ENCODE measurements at places on chromosomes 13 and 19.

- peak; percentile 40 for DNase-seq
Observed at GRCh38 chr19:58553799-58554493, 959 bp downstream of the CHMP2A start.

DNA sequence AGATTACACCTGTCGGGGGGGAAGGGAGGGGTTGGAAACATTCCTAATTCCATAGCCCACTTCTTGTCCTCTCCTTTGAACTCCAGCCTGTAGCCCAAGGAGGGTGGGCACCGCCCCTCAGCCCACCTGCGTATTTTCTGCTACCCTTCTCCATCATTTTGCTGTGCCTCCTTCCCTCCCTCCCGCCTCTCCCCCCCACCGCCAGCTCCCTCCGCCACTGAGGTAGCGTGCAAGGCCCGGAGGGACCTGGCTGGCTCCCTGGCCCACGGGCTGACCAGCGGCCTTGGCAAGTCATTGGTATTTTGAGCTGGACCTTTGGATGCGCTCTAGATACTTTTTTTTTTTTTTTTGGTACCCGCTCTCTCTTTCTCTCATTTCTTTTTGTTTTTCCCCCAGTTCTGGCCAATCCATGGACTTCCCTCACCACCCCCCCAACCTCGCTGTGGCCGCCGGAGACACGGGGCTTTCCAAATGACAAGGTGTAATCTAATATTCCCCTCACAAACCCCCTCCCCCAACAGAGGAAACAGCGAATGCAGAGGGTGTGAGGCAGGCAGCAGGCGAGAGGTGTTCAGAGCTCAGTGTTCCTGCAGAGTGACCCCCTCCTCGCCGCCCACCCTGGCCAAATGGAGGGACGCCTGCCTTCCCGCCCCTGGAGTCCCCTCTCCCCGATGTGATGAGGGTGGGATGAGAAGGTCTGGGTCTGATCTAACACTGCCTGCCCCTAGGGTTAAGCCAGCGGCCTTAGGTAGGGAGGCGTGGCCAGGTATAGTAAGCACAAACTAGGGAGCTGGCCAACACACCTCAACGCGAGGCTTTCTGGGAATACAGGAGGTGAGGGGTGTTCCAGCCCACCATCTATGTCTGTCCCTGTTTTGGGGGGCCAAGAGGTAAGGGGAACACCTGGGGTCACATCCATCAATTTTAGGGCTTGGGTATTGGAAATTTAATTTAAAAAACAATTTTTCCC, 89.2 kb downstream of the PTPRS start:
- no peak for DNase-seq

DNA sequence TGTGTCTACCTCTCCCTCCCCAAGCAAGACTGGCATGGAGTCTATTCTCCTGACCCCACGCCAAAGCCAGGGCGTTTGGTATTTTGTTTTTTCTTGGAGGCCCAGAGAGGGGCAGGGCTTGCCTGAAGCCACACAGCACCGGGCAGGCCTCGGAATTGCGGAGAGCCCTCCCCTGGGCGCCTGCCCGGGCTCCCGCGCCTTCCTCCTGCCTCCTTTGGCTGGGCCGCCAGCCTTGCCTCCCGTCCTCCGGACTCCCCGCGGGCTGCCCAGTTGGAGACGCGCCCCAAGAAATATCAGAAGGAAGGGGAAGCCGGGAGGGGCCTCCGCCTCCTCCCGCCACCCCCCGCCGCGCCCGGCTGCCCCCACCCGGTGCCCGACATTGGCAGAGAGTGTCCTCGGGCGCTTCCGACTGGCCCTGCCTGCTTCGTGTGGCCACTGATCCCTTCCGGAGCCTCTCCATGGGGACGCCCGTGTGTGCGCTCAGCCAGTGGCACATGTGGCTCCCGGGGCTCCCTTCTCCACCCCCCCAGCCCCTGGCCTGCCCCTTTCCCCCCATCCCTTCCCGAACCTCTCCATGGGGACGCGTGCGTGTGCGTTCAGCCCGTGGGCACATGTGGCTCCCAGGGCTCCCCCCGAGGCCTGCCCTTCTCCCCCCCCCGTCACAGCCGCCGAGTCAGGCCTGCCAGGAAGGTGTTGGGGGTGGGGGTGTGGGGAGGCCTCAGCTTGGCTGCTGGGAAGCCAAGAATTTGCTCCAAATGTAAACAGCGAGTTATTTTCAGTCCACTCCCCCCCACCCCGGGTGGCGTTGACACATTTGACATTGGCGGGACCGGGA, 37.3 kb downstream of the NFIC start:
- peak; percentile 81 for DNase-seq

DNA sequence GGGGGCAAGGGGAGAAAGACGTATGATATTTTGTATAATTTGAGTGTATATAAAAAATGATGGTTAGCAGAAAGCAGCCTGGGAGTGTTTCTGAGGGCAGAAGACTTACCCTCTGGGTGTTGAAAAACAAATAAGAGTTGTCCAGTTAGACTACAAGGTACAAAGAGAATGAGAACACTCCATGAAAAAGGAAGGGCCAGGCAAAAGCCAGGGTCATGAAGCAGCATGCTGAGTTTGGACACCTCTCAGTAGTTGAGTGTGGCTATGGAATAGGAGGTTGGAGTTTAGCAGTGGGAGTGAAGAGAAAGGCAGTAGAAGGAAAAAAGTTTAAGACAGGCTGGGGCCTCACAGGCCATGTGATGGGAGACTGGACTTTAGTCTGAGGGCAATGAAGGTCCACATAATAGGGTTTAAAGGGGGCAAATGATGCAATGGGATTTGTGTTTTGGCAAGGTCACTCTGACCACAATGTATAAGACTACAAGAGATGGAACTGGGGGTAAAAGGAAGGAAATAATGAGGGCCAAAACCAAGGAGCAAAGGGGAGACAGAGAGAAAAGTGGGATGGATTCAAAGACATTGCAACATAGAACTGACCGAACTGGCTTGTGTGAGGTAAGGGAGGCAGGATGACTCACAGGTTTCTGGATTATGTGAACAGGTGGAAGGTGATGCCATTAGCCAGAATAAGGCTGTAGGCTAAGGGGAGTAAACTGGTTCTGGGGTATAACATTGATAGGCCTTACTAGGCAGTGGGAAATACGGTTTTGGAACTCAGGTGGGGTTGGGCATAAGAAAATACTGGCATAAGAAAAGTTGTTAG, 76.6 kb downstream of the SERP2 start:
- no peak for DNase-seq

GRCh38 chr13:113499936-113500335, 9.4 kb upstream of the DCUN1D2 start:
- no peak for DNase-seq

DNA sequence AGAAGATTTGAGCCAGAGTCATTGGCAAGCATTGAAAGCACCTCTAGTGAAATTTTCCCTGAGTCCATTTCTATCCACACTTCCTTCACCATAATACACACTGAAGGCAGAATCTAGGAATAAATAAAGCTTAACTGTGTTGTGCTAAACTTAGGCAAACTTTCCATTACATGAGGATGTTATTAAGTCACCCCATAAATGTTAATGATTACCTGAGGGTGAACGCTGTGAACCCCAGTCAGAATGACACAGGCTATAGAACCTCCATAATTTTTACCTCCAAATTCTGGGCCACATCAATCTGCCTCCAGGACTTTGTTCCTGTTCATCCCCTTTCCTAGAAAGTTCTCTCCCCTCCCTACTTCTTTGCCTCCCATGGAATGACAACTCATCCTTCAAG, 71.0 kb downstream of the RAP2A start:
- no peak for DNase-seq

- DNase-seq, result no peak
Observed at GRCh38 chr13:50713523-50714248, 129.8 kb downstream of the DLEU7 start.

- DNase-seq, result no peak
Observed at GRCh38 chr19:45471931-45472562, 4.3 kb downstream of the FOSB start.

GRCh38 chr13:20412691-20413355, 112.8 kb downstream of the CRYL1 start:
- DNase-seq, result no peak

GRCh38 chr13:63025741-63026140, 1610.1 kb upstream of the PCDH20 start:
- DNase-seq, result no peak

DNA sequence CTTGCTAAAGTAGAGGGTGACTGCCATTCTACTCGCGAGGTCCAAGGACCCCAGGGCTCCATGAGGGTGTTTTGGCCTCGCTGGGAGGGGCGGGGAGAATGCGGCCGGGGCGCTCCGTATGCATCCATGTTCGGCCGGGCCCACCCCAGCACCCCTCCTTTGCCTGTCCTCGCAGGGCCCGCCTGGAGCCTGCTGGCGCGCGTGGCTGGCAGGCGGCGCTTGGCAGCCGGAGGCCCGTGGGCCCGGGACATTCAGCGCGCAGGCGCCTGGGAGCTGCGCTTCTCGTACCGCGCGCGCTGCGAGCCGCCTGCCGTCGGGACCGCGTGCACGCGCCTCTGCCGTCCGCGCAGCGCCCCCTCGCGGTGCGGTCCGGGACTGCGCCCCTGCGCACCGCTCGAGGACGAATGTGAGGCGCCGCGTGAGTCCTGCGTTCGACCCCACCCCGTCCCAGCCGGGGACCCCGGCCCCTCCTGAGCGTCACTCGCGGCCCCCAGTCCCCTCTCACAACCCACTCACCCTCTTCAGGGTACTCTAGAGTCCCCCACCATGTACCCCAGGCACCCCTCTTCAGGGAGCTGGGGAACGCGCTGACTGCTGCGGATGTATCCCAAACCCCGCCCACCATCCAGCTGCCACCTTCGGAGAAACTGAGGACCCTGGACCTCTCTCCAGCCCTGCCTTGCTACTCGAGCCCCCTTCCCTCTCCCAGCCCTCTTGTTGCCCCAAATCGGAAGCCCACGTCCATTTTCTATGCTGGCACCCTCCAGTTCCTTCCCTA, 4.1 kb downstream of the DLL3 start:
- peak; percentile 87 for DNase-seq

GRCh38 chr13:104657196-104657595, 1591.0 kb upstream of the SLC10A2 start:
- DNase-seq, result no peak

DNA sequence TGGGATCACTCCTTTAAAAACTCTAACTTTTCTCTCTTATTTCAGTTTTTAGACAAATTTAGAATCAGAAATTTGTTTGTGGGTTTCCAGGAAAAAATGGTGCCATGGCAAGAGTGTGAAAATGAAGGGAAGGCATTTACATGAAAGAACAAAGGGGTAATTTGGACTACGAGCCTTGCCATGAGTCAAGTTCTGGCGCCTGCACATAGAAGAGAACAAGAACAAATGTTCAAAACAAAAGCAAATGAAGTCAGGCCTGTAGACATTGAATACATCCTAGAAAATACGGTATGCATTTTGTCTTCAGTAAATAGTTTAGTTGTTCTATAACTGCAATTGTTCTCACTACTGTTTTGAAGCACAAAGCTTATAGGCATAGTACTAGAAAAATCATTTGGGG, 1390.5 kb downstream of the EFNB2 start:
- no peak for DNase-seq

- DNase-seq, result no peak
Observed at GRCh38 chr13:78309497-78310180, 293.7 kb downstream of the POU4F1 start.

GRCh38 chr13:81388400-81388799, 1047.5 kb upstream of the SPRY2 start:
- no peak for DNase-seq

GRCh38 chr19:10655457-10656312, 1.5 kb downstream of the ILF3 start:
- DNase-seq, result peak; percentile 71

GRCh38 chr19:14718522-14719116, 28.8 kb downstream of the ZNF333 start:
- no peak for DNase-seq

DNA sequence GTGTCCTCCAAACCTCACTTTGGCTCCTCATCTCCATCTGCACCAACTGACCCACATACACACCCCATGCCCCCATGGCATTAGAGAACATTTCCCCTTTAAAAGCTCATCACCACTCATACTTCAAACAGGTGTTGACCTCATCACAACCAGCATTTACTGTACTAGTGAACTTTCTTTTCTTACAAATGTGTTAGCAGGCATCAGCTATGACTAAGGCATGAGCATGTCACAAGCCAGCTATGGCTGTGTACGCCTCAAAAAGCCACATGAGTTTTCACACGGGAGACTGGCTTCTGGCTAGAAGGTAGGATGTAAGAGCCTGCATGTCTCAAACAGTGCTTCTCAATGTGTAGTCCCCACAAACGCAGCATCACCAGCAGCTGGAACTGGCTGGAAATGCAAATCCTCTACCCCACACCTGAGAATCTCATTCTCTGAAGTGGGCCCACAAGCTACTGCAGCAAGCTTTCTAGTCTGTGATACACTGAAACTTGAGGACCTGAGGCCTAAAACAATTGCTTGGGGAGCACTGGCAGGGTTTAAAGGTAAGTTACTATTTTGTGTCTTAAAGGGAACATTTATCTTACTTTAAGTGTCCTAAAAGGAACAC, 66.8 kb downstream of the TUBGCP3 start:
- no peak for DNase-seq

- no peak for DNase-seq
Observed at GRCh38 chr13:64482373-64482772, 2747.8 kb downstream of the PCDH9 start.

DNA sequence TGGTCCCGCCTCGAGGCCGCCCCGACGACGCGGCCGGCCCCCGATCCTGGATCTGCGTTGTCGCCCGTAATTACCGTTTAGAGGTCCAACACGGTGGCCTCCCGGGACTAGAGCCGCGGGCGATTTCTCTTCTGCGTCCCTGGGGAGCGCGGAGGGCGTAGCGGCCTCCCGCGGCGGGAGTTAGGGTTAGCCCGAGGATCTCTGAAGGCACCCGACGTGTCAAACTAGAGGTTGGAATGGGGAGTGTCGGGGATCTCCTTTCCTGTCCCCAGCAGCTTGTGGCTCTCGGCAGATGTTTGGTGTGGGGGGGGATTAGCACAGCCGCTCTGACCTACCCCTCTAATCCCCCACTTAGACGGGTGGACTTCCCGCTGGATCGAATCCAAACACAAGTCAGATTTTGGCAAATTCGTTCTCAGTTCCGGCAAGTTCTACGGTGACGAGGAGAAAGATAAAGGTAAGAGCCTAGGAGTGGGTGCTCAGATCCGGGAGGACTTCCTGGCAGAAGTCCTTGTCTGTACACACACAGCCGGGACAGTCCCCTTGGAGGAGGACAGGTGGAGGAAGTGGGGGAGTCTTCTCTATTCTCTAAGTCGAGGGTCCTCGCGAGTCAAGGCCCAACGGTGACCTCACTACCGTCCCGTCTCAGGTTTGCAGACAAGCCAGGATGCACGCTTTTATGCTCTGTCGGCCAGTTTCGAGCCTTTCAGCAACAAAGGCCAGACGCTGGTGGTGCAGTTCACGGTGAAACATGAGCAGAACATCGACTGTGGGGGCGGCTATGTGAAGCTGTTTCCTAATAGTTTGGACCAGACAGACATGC, 581 bp downstream of the CALR start:
- peak; percentile 53 for DNase-seq

- no peak for DNase-seq
Observed at GRCh38 chr19:36067681-36068080, 13.0 kb downstream of the WDR62 start.

Data from eye (tissue), 1 donor.